Activated T-helper 2 cell treated with anti-CD3 and anti-CD28 coated beads, Interferon-gamma antibody, Interleukin-2, Interleukin-4, amounts not matched to agents 10 μg/mL and 5 μg/mL and 100 μg/mL, durations not matched to agents 14 hours and 24 hours and 36 hours (primary cell): ENCODE measurements at places on chromosomes 13 and 19. TPM values are rescaled to one million over a fixed set of nuclear protein-coding genes. Genes with fewer than 3 reads are reported as not detected.
A peak's percentile ranks its signal among the peaks of the same experiment; 100 is the strongest.

Gene CD22
- 4.0 and 5.5 TPM in 2 replicates for total RNA-seq

Gene EPS8L1
- 4.9 and 6.6 TPM in 2 replicates for total RNA-seq

Gene PLVAP
- total RNA-seq, result not detected in 2 replicates

DNA sequence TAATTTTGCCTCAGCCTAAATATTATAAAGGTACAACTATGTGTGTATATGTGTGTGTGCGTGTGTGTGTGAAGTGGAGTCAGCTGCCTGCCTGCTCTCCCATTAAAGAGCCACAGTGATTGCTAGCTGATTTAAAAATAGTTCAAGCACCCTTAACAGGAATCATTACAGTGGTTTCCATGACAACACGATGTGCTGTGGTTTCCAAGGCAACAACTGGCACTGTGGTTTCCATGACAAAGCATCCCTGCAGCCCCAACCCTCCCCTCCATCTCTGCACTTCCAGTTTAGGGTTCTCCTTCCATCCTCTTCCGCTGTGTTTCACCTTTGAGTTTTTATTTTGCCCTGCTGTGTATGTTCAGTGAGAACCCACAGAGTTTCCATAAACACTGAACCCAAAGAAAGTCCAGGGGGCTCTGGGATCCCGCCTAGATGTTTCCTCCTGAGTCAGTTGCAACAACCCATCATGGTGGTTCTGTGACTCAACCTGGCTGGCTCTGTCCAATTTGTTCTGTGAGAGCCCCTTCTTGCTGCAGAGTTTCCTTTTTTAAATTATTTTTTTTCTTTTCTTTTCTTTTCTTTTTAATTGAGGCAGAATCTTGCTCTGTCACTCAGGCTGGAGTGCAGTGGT, 7.1 kb upstream of the PNMA8A start:
- H3K27ac ChIP-seq, result no peak overlapping the region
- no peaks in the 10 kb centered on the region for H3K36me3 ChIP-seq
- peaks cover 2% of the 10 kb centered on the region for H3K4me1 ChIP-seq
- DNase-seq, result no peak

GRCh38 chr13:28110414-28110813, 10.0 kb upstream of the FLT3 start:
- no peaks in the 10 kb centered on the region for H3K36me3 ChIP-seq
- no peak for DNase-seq
- H3K27ac ChIP-seq, result no peak overlapping the region
- no peak overlapping the region for H3K4me3 ChIP-seq
- no peaks in the 10 kb centered on the region for H3K4me1 ChIP-seq

DNA sequence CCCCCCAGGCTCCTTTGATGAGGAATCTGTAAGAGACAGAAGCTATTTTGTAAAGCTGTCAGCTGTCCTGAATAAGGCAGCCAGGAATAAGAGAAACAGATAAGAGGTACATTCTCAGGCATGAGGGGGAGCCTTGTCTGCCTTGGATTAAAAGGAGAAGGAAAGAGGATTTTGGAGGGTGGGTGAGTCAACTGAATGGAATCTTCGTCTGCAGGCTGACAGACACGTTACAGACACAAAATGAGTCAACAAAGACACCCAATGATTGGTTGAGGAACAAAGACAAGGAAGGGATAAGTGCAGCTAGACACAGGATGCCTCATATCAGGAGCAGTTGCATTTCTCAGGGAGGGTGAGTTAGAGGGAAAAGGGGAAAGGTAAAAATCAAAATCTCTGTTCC, 162.5 kb downstream of the OLFM4 start:
- no peak for DNase-seq
- H3K27me3 ChIP-seq, result no peaks in the 10 kb centered on the region
- H3K4me3 ChIP-seq, result no peak overlapping the region
- H3K4me1 ChIP-seq, result no peaks in the 10 kb centered on the region

- H3K36me3 ChIP-seq, result no peaks in the 10 kb centered on the region
- no peak overlapping the region for H3K4me3 ChIP-seq
- peaks cover 22% of the 10 kb centered on the region for H3K27me3 ChIP-seq
- peaks cover 24% of the 10 kb centered on the region for H3K4me1 ChIP-seq
- H3K27ac ChIP-seq, result peak overlapping the region; percentile 3
- peak; percentile 14 for DNase-seq
Observed at GRCh38 chr19:46115396-46116106, 8.9 kb downstream of the IGFL3 start.

DNA sequence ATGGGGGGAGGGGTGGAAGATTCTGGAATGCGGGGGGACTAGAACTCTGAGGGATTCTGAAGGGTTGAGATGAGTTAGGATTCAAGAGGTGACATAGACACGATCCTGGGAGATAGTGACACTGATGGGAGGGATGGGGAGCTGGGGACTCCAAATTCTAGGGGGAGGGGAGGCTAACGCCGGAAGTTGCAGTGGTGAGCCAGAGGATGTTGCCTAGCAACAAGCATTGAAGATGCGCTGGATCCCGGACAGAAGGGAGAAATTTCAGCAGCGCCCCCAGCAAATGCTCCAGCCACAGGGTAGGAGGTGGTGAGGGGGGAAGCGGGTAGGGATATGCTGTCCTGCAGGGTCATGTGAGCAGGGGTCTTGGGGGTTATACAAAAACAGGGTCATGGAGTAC, 6.9 kb upstream of the LTBP4 start:
- H3K36me3 ChIP-seq, result peaks cover 12% of the 10 kb centered on the region
- peaks cover 24% of the 10 kb centered on the region for H3K4me1 ChIP-seq
- no peak overlapping the region for H3K27ac ChIP-seq

DNA sequence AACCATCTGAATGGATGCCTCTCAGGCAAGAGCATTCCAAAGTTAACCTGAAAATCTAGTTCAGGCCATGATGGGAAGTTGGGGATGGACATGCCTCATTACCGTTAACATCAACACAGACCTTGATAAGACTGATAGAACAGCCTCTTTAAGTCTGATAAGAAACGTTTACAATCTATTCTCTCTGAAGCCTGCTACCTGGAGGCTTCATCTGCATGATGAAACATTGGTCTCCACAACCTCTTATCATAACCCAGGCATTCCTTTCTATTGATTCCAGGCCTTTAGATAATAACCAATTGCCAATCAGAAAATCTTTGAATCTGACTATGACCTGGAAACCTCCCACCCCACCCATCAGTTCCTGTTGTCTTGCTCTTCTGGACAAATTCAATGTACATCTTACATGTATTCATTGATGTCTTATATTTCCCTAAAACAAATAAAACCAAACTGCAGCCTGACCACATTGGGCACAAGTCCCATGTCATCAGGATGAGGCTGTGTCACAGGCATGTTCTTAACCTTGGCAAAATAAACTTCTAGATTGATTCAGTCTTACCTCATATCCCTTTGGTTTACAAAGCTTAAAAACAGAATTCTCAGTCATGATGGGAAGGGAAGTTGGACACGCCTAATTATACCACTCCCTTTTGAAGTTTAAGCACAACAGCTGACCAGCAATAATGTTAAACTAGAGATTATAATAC, 843.8 kb upstream of the SPRY2 start:
- no peak overlapping the region for H3K4me3 ChIP-seq
- no peak overlapping the region for H3K27ac ChIP-seq
- no peak for DNase-seq
- no peaks in the 10 kb centered on the region for H3K4me1 ChIP-seq
- no peaks in the 10 kb centered on the region for H3K27me3 ChIP-seq

DNA sequence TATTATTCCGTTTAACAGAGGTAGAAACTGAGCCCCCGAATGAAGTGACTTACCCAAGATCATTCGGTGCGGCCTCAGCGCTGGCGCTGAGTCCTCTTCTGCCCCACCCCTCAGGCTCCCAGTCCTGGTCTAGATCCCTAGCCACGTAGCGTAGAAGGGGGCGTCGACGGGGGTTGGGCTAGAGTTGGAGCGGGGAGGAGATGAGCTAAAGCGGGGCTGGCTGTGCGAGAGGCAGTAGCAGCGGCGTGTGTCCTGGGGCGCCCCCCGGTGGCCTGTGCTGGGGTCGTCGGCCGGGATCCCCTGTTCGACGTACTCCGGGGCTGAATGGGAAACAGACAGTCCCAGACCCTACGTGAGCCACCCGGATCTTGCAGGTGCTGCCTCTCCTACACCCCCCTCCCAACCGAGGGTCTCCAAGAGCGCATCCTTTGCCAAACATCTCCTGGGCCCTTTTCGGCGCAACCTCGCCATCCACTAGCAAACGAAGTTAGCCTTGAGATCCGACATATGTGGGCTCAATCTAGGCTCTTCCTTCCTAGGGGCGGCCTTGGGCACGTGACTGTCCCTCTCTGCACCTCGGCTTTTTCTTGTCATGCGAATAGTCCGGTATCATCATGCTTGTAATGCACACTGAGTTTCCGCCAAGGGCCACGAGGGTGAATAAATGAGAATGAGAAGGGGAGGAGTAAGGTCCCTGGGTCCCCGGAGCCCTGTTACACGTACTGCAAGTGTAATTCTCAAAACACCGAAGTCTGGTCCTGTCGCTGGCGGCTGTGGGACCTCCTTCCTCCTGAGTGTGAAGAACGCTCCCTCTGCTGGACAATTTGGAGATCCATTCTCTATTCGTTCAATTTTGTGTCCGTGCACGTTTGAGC, 47.7 kb downstream of the CYP4F22 start:
- peaks cover 16% of the 10 kb centered on the region for H3K4me1 ChIP-seq
- peak overlapping the region; percentile 82 for H3K4me3 ChIP-seq
- peaks cover 5% of the 10 kb centered on the region for H3K27me3 ChIP-seq

DNA sequence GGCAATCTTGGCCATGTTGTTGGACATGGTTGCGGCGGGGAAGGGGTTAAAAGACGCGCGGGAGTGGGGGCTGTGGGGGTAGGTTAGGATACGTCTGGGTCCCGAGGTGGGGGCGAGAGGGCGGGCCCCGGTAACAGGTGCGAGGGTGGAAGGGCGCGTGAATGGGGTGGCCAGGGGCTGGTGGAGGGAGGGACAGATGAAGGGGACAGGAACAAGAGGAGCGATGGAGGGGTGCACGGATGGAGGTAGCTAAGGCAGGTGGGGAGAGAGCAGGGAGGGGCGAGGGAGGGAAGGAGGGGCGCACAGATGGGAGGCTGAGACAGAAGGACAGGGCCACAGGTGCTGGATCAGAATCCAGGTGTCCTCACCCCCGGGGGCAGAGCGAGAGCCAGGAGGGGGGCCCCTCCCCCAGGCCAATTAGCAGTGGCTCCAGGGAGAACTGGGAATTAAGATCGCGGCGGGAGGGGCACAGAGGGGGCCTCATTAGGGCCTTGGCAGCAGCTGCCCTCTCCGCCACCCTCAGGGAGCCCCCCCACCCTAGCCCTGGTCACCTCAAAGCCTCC, 1.3 kb downstream of the GNG8 start:
- H3K4me1 ChIP-seq, result peaks cover 13% of the 10 kb centered on the region
- peaks cover 6% of the 10 kb centered on the region for H3K36me3 ChIP-seq
- DNase-seq, result no peak
- peaks cover 2% of the 10 kb centered on the region for H3K27me3 ChIP-seq
- peak overlapping the region; percentile 75 for H3K4me3 ChIP-seq
- H3K27ac ChIP-seq, result no peak overlapping the region

DNA sequence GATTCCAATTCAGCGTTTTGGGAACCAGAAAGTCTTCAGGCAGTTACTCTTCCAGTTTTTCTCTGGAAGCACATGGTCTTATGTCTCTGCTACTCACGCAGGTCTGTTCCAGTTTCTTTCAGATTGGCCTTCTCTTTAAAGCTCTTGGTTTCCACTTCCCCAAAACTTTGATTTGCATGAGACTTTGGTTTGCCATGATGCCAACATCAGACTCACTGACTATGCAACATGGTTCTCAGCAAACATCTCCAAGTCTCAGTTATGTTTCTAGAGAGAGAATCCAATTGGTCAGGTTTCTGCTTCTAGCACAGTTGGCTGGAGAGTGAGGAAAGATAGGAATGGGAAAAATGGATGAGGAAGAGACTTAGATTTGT, 3.1 kb downstream of the AKAP11 start:
- DNase-seq, result no peak
- H3K27ac ChIP-seq, result peak overlapping the region; percentile 86
- H3K36me3 ChIP-seq, result peaks cover 41% of the 10 kb centered on the region
- H3K4me1 ChIP-seq, result peaks cover 56% of the 10 kb centered on the region
- peak overlapping the region; percentile 96 for H3K4me3 ChIP-seq

DNA sequence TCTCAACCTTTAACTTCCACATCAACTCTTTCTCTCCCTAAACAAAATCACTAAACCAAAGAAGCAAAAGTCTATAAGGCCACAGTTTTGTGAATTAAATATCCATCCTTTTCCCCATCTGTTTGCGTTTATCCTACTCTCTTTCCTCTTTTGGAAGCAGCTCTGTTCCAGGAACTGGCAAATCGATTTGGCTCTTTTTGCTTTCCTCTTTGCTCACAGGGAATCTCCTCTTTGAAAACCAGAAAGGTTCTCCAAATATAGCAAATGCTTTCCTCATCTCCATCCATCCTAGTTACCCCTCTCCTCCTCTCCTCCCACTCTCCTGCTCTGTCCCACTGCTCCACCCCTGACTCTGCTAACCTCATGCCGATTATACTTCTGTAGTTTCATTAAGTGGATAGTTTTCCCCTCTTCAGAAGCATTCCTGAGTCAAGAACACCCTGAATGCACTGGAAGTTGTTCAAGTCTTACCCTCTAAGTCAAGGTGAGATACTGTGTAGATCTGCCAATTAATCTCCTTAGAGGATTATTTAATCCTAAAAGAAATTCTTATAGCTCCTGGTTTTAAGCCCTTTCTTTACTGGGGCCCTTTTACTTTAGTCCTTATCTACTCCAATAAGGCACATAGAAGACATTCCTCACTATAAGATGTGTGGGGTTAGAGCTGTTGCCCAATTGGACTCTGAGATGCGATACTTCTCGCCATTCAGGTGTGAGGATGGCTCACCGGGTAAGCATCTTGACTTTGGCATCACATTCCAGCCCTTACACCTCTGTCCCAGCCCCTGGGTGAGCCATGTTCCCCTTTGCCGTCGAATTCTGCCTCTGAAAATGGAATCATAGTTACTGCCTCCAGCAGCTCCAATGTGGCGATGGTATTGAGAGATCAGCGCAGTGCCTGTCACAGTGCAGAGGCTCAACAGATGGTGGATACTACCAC, 67.6 kb downstream of the COL4A2 start:
- H3K27me3 ChIP-seq, result peaks cover 17% of the 10 kb centered on the region
- no peak for DNase-seq
- H3K4me3 ChIP-seq, result no peak overlapping the region
- no peaks in the 10 kb centered on the region for H3K4me1 ChIP-seq
- H3K36me3 ChIP-seq, result no peaks in the 10 kb centered on the region

DNA sequence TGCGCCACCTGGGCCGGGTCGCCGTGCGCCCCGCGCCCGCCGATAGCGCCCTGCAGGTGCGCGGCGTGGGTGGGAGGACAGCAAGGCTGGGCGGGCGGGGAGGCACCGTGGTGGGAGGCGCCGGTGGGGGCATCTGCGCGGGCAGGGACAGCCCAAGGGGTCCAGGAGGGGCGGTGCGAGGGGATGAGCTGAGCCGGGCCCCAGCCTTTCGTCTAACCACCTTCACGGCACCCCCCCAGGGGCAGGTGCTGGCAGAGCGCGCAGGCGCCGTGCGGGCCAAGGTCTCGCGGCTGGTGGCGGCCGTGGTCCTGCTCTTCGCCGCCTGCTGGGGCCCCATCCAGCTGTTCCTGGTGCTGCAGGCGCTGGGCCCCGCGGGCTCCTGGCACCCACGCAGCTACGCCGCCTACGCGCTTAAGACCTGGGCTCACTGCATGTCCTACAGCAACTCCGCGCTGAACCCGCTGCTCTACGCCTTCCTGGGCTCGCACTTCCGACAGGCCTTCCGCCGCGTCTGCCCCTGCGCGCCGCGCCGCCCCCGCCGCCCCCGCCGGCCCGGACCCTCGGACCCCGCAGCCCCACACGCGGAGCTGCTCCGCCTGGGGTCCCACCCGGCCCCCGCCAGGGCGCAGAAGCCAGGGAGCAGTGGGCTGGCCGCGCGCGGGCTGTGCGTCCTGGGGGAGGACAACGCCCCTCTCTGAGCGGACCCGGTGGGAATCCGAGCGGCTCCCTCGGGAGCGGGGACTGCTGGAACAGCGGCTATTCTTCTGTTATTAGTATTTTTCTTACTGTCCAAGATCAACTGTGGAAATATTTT, 3.1 kb downstream of the KISS1R start:
- peaks cover 14% of the 10 kb centered on the region for H3K4me1 ChIP-seq
- DNase-seq, result peak; percentile 60
- H3K36me3 ChIP-seq, result no peaks in the 10 kb centered on the region
- peak overlapping the region; percentile 87 for H3K27ac ChIP-seq
